ENCODE measurements at places on chromosomes 6 and 20.

- DNase-seq, result no peak
Observed at GRCh38 chr20:9179193-9179802, 110.4 kb downstream of the PLCB4 start.

- no peak for DNase-seq
Observed at GRCh38 chr6:140844167-140844566, 1288.6 kb upstream of the GJE1 start.

- DNase-seq, result no peak
Observed at GRCh38 chr6:69868961-69869360, 2.6 kb downstream of the COL19A1 start.

GRCh38 chr6:79717989-79718388 is 86.9 kb downstream of the SH3BGRL2 start:
- no peak for DNase-seq

- DNase-seq, result no peak
Observed at GRCh38 chr6:35398526-35398925, 53.6 kb upstream of the FANCE start.

DNA sequence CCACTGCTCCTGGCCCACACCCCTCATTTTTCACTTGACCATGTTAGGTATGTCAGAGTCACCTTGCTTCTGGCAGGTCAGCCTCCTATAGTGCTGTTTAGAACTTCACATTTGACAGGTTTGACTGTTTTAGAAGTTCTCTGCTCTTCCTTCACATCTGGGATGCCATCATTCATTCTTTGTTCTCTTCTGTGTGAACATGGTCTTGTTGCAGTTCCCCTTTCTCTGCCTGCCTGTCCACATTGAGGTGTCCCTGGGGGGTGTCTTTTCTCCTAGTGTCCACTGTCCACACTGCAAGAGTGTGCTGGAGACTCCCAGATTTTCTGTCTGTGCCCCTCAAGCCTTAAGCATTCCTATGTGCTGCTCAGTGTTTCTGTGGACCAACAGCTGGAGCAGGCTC is 89.5 kb downstream of the JARID2 start:
- no peak for DNase-seq

DNA sequence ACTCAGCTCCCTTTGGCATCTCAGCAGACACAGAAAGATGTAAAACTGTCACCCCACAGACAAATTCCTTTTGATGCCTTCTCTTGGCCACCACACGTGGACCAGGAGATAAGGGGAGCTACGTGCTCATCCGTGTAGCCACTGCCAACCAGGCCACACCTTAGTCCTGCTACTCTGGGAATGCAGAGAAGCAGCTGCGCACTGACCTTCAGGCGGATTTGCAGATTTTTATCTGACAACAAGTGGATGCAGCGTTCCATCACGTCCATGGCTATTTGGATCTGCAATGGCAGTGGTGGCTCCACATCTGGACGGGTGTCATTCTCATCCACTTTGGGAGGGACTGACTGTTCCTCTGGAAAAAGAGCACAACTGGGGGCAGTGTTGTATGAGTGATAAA is 30.8 kb downstream of the TTI1 start:
- no peak for DNase-seq

DNA sequence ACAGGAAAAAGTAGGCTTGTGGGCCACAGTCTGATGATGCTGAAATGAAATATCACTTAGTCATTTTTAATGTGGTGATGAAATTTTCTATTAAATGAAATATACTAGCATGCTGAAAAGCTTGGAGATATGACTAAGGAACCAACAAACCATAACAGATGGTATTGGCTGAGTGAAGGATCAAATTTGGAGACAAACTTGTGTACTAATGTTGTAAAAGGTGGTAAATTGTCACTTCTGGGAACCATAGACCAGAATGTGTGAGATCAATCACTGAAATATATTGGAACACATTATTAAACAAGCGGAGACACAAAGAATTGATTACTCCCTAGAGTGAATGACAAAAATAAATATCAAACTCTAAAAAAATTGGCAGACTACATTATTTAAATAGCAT is 232.4 kb downstream of the DOK5 start:
- DNase-seq, result no peak

GRCh38 chr6:14369717-14370116 is 252.1 kb downstream of the CD83 start:
- no peak for DNase-seq

GRCh38 chr6:25829375-25829774 is 2.5 kb downstream of the SLC17A1 start:
- no peak for DNase-seq

DNA sequence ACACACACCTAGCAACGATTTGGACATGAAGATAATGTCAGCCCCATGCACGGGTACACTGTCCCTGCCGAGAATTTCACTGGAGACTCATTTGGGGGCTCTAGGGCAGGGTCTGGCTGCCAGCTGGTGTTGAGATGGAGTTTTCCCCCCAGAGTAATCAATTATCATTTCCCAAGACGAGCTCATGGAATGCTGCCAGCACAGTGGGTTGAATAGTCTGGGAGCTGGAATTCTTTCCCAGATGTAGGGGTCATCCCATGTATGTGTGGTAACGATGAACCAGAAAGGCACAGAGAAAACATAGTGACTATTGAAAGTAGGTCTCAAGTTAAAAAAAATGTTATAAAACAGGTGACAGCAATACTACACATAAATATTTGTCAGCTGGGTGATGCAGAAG is 579.9 kb downstream of the MAFB start:
- DNase-seq, result no peak

DNA sequence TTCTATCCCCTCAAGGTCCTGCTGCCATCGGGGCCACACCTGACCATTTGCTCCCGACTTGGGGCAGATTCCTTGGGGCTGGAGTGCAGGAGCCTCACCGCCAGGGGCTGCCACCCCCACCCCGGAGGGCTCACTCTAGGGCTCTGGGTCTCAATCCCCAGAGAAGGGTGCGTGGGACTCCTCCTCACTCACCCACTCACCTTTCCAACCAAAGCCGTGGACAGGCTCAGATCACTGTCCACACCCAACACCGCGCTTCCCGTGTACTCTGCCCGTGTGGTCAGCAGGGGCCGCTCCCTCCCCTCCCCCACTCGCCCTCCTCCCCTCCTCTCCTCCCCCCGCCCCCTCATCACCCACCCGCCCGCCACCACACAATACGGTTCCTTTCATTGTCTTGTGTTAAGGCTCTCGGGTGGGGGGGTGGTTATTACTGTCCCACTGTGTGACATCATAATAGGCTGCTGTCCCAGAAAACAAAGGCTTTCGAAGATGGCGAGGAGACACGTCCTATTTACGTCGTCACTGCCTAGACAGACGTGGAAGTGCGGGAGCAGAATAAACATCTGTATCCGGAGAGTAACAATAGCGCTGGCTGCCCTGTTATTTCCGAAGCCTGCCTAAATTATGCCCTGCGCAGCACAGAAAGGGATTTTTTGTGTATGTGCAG is 85.8 kb downstream of the YTHDF1 start:
- peak; percentile 36 for DNase-seq

- no peak for DNase-seq
Observed at GRCh38 chr6:36116943-36117342, 13.4 kb upstream of the MAPK13 start.

DNA sequence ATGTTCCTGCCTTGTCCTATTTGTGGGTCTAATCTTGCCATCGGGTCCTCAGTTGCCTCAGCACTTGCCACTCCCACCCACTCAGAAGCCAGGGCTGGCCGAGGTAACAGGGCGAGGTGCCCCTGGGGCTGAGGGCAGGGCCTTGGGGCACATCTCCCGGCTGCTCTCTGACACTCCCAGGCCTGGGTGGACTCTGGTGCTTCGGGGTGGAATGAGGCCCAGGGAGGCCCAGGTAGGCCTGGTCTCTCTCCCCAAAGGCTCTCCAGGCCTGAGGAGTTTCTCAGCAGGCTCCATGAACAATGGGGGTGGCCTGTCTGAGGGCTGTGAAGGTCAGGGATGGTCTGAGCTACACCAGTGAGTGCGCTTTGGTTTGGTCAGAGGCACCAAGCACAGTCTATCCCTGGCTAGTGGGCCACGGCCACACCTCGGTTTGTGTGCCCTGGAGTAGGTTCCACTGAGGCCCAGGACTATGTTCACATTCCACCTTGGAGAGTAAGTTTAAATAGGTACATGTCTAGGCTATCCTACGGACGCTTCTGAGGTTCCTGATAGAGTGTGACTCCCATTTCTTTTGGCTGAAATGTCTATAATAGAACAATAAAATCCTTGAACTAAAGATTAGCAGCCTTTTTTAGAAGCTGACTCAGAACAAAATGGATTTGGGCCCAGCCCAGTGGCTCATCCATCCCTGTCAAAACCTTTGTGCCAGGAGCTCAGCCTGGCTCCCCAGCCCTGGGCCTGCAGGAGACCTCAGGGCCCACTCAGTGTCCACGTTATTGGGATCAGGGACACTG is 78.8 kb downstream of the SLC24A3 start:
- DNase-seq, result no peak

GRCh38 chr6:137309078-137309762 is 90.0 kb upstream of the IFNGR1 start:
- peak; percentile 92 for DNase-seq

DNA sequence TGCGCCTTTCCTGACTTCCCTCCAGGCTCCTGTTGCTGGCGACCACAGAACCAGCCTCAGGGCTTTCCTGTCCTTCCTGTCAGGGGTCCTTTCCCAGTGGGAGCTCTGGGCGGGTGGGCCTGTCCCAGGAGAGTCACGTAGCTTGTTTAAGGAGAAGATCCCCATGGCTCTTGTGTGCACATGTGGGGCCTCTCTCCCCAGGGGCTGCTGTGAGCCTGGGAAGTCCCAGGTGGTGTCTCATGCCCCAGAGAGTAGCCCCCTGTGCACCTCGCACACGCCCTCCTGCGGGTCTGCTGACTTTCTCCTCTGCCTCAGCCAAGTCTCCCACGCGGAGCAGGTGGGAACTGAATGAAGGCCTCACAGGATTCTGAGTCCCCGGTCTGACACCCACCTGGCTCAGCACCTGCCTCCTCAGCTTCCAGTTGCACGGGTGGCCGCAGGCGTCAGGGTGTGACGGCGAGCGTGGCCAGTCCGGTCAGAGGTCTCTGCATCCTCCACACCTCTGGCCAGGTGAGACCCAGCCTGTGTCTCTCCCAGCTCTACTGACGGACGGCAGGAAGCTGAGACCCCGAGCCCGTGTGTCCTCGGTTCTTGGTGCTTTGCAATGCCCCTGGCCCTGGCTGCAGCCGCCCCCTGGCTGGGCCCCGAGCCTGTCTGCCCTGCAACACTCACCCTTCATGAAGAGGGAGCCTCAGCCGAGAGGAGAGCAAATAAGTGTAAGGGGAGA is 5.6 kb upstream of the NKAIN4 start:
- no peak for DNase-seq

DNA sequence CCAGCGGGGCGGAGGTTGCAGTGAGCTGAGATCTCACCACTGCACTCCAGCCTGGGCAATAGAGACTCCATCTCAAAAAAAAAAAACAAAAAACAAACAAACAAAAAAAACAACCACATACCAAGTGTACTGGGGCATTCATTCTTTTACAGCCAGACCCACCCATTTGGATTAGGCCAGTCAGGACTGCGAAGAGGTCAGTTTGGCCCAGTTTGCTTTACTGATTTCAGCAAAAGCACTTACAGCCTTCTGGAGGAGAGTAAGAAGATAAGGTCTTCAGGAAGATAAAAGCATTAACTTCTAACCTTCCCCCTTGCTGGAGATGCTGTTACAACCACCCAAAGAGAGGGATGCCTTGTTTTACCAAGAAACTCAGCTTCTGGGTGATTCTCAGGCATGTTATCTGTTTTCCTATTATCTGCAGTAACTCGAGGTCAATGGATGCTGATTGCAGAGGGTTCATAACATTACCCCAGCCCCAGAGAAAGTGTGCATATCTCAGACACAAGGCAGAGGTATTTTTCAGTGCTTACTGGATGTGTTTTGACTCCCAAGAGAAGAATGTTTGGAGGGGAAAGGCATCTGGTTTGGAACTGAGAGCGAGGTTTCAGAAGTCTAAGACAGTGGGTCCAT is 118.9 kb downstream of the RIN2 start:
- DNase-seq, result no peak

GRCh38 chr6:55964136-55964535 is 88.7 kb upstream of the BMP5 start:
- DNase-seq, result no peak

GRCh38 chr6:47163536-47163935 is 121.4 kb upstream of the ADGRF1 start:
- DNase-seq, result no peak

DNA sequence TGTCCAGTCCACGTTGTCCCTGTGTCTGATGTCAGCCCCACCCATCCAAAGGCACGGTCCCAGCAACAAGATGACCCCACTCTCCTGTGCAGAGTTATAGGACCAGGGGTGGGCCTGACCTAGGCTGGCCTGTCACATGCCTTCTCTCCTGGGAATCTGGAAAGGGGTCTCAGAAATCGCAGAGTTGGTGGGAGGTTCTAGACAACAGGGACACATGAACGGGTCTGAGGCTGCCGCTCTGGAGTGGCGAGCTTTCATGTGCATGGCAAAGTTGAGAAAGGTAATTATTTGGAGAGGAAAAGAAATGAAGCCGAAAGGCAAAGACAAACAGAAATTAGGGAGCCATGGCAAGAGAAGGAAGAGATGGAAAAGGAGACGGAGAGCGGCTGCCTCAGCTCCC is 29.5 kb downstream of the BFSP1 start:
- DNase-seq, result peak; percentile 47

DNA sequence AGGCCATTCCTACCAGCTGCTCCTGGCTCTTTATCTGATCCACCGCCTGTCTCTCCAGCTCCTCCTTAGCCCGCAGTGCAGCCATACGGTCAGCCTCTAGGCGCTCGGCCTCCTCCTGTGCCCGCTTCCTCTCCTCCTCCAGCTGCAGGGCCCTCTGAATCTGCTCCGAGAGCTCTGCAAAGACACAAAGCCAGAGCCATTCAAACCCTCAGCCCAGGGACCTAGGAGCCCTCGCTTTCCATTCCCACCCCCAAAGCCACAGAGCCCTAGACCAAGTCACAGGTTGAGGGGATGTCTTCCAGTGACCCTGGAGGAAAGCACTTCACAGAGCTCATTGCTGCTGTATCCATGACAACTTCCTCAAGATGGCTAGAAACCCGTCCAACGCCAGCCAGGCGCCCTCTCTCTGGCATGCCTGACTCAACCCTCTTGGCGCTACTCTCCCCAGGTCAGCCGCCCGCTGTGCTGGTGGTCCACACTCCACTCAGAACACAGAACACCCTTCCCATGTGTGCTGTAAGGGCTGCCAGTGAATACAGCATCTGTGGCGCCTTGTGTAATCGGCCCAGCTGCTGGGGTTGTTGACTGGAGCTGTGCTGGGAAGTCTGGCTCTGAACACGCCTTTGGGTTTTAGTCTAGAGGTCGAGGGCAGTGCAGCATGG is 49.3 kb downstream of the EZR start:
- peak; percentile 72 for DNase-seq

Measured in cardiac septum (tissue), 1 donor.